ENCODE measurements at places on chromosomes 4 and X. TPM values are rescaled to one million over a fixed set of nuclear protein-coding genes. Genes with fewer than 3 reads are reported as not detected.

The TMEM271 gene
- not detected for total RNA-seq

The CXCL13 gene
- total RNA-seq = 3.2 TPM

The RASGEF1B gene
- total RNA-seq = 18.5 TPM

GRCh38 chr4:71147261-71147660, 153.8 kb downstream of the DCK start:
- no peaks in the 10 kb centered on the region for H3K27me3 ChIP-seq
- H3K4me1 ChIP-seq = peaks cover 2% of the 10 kb centered on the region
- peaks cover 4% of the 10 kb centered on the region for H3K36me3 ChIP-seq
- DNase-seq = no peak
- no peak overlapping the region for H3K27ac ChIP-seq
- H3K4me3 ChIP-seq = no peak overlapping the region

The KLF8 gene
- 3.0 TPM for total RNA-seq
